ENCODE measurements at places on chromosomes 12 and 14.

DNA sequence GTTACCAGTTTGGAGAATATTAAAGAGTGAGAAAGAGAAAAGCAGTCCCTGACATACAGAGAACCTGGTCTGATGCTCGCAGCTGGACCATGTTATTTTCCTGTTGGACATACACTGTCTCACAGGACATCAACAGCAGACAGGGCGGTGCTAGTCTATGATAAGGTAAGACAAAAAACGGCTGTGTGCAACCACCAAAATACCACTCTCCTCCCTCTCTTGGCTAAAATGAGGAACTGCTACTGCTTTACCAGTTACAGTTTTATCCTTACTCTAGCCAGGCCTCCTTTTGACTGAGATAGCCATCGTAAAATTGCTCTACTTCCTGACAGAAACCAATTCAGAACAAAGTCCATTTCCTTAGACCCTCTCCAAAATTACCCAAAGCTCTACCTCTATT is 47.0 kb upstream of the ERGIC2 start:
- no peak for DNase-seq

DNA sequence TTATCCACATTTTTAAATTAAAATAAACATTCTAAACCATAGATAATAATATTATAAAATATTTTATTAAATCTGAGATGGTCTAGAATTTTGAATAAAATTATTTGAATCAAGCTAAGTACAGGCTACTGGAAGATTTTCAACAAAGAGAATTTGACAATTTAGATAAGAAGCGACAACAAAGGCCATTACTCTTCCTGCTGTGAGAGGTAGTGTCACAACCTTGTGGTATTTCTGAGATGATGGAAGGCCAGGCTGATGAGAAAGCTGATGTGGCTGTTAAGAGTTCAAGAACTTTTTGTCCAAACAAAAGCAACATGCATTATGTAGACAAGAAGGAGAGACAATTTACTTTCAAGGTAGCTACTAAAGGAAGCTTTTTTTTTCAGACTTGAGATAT is 43.7 kb upstream of the CNTN1 start:
- DNase-seq = no peak

- DNase-seq = no peak
Measured at GRCh38 chr12:47038270-47038748, 41.1 kb upstream of the PCED1B start.

- no peak for DNase-seq
Measured at GRCh38 chr12:125533434-125534029, 468.3 kb downstream of the AACS start.

GRCh38 chr12:89448951-89449371 is 75.6 kb downstream of the GALNT4 start:
- DNase-seq = no peak

DNA sequence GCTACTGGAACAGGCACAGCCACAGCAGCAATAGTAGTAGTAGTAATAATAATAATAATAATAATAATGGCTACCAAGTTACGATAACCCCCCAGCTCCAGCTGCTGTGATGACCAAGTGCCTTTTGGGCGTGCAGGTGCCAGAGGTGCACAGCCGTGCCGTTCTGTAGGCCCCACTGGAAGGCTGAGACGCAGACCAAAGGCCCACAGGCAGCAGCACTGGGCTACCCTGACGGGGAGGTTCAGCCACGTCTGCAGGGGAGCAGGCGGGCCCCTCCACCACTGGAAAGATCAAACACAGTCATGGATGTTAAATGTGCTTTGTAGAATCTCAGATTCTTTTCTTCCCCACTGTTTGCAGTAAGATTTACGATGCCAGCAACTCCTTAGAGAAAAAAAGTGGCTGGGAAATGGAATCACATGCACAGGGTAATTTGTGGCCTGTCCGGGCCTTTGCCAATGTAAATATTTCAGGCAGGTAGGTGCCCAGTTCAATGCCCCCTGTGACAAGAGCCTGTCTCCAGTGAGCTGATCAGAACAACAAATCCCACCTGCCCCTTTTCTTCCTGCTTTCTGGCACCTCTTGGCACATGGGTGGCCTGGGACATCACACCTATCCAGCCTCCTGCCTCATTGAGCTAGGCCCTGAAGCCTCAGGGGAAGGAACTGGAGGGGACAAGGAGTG is 32.6 kb downstream of the CCDC85C start:
- DNase-seq = no peak

- DNase-seq = no peak
Measured at GRCh38 chr12:55057481-55057880, 37.7 kb downstream of the NEUROD4 start.

GRCh38 chr14:23069413-23069806 is 12.1 kb upstream of the CDH24 start:
- DNase-seq = no peak

- no peak for DNase-seq
Measured at GRCh38 chr12:15534322-15534721, 212.0 kb downstream of the PTPRO start.

GRCh38 chr12:93156086-93156716 is 221.5 kb upstream of the NUDT4 start:
- DNase-seq = no peak

GRCh38 chr12:19915392-19916195 is 452.7 kb upstream of the PDE3A start:
- DNase-seq = no peak

DNA sequence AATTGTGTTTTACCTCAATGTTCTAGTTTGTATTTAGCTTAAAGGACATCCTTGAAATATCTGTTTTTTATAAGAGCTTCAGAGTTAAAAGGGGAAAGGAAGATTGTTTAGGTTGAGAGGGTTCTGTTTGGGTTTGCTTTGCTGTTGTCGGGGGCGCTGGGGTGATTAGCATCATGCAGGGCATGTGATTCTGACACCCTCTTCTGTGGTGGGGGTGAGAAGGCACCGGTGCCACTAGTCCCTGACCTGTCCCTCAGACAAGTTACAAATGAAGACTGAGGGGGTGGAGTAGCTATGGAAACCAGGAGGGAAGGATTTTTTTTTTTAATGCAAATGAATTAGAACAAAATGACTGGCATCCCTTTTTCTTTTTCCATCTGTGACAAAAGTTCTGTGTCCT is 291.3 kb downstream of the RPAP3 start:
- no peak for DNase-seq

DNA sequence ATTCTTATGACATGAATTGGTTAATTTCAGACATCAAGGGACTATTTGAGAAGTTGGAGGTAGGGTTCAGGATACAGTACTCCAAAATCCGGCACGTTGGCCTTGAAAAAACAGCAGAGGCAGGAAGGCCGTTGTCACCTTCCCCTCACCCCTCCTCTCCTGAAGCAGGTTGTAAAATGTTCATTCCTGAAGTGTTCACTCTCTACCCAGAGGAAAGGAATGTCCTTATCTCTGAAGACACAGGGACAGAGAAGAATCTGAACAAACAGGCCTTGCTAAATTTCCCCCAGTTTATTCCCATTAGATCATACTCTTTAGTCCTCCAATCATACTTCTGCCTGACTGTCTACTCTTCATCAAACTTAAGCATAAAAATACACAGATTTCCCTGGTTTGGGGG is 313.6 kb downstream of the ZFP36L1 start:
- DNase-seq = no peak

DNA sequence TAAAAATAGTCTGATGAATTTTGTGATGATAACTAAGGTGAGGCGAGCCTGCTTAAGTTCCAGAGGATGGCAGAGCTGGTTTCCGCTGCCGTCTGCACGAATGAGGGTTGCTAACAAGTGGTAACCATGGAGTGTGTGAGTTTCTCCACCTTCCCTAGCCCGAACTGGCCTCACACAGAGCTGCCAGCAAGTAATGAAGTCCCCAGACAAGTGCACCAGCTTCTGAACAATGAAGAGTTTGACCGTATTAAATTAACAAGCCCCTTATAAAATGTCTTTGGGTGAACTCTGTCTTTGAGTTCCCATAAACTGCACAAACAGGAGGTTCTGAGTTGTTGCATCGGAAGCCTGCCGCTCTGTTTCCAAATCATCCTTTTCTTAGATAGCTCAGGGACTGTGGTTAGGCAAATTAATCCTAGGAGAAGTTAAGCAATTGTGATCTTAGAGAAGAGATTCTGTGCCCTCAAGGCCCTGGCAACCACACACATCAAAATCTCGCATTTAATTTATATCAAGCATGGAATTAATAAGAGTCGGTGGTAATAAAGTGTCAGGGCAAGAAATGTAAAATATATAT is 274.1 kb upstream of the DAAM1 start:
- DNase-seq = no peak

DNA sequence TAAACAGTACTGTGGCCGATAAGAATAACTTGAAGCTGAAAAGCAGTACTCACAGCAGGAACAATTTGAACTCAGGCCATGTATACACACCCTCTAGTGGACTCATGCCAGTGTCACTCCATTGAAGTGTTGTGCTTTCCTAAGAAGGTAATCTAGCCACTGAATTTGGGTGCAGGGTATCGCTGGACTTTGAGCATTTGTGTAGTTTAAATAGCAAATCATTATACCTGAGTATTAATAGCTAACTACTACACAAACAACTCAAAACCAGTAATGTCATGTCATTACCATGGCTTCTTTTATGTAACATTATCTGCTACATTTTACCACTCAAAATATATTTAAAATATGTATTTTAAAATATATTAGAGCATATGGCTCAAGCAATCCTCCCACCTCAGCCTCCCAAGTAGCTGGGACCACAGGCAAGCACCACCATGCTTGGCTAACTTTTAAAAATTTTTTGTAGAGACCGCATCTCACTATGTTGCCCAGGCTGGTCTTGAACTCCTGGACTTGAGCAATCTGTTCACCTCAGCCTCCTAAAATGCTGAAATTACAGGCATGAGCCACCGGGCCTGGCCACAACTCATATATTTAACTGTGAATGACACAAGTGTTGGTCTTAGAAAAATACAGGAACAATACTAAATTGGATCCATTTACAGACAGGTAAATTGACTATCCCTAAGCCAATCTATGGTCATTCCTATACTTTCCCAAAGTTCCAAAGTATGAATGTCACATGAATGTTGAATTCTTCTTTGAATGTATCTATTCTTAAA is 25.6 kb upstream of the ARID4A start:
- DNase-seq = no peak

DNA sequence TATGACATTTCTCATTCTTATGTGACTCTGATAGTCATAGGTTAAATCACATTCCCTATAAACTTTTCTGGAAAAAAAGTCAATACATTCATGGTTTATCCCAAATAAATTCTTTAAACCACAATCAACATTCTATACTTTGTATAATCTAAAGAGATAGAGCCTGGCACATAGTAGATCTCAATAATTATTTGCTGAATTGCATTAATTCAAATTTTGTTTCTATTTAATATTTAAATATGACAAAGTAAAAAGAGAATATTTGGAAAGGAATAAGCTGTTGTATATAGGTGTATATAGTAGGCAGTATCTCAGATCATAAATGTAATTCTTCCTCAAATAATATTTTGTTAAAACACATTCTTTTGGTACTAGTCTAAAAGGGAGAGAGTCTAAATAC is 102.2 kb upstream of the USP15 start:
- DNase-seq = no peak

- no peak for DNase-seq
Measured at GRCh38 chr14:56198438-56198837, 80.2 kb downstream of the PELI2 start.

DNA sequence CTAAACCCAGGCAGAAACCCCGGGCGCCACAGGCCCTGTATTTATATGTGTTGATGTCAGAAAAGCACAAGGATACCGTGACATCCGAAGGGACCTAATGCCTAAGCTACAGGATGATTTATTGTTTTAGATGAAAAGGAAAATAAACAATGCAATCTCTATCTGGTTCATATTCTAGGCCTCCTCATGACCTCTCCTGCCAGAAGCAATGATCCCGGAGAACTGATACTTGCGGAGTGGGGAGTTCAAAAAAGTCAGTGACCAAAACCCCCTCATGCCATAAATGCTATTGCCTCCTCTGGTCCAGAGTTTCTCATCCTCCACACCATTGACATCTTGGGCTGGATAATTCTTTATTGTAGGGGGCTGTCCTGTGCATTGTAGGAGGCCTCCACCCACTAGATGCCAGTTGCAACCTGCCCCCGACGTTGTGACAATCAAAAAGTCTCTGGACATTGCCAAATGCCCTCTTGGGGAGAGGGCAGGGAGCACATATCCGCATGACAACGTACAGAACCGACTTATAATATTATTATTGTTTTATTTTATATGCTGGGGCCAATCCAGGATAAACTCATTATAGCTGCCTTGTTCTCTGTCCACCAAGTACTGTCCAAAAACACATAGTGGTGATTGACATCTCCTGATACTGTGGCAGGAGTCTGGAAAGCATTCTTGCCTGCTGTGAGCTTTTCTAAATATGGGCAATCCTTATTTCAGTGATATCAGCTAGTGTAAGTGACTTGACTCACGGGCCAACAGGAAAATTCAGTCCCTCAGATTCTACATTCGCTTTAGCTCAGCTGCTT is 1.1 kb upstream of the CSRP2 start:
- DNase-seq = no peak

DNA sequence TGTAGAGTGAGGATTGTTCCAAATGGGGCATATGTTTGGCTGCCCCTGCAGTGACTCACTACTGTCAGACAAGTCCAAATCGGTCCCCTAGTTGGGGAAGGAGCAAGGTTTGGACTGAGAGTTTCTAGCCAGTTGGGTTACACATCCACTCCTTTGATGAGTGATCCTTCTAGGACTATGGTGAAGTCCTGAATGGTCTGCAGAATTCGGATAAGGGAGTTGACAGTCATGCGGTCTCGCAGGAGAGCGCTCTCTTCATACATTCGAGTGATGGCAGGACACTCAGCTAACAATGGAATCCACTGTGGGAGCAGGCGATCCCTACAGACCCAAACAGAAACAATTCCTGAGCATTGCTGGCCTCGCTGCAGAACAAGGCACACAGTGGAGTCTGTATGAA is 61.5 kb upstream of the SINHCAF start:
- DNase-seq = no peak

DNA sequence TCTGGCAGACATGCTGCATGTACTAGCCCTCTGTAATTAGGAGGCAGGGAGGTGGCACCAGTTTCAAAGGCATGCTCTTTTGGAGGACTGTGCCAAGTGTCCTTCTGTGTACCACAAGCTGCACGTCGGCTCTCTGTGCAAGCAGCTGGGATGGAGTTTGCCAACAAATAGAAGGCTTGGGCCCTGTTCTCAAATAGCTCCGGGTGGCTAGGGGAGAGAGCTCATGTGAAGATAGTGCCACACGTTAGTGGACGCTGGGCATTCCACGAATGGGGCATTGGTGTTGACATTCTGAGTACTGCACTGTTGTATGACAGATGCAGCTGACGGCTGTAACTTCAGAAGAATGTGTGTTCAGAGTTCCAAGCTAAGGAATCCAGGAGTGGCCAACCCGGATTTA is 4.4 kb downstream of the AACS start:
- no peak for DNase-seq

DNA sequence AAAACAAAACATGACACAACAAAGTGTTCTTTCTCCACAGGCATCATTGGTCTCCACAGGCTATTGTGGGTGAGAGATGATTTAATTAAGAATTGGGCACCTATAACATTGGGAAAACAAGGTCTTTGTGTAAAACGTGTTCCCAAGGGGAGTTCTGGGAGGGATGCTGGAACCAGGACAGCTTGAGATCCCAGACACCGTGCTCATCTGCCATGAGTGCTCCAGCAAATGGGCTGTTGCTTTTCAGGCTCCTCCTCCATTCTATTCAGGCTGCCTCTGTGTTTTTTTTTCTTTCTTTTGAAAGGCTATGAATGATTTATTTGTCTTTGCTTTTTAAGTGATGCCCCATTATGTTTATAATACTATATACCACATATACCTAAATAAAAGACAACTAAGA is 122.4 kb downstream of the DACT1 start:
- no peak for DNase-seq

- no peak for DNase-seq
Measured at GRCh38 chr12:85260896-85261295, 19.1 kb upstream of the ALX1 start.

Measured in activated naive CD8-positive, alpha-beta T cell treated with anti-CD3 and anti-CD28 coated beads, Interleukin-2, amount 50 U/mL, for 16 hours (primary cell).